Hematopoietic multipotent progenitor cell treated with erythropoietin and hydrocortisone succinate and interleukin-3 and kit ligand, for 8 days (in vitro differentiated cells): ENCODE measurements at places on chromosomes 4 and X.

DNA sequence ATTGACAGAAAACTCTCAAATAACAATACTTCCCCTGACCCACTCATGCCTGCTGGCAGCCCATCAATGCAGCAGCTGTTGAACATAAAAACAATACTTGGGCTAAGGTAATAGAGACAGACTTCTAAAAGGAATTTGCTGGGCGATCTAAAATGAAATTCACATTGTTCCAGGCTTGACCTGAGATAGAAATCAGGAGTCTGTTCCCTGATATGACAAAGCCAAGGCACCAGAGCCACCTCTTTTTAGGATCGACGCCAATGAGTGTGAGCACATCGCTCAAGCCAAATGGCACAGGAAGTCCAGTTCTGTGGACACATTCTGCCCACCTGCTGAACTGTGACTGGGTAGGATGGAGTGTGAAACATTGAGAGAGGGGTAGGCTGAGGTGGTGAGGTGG, 4.9 kb downstream of the SEPTIN11 start:
- DNase-seq, result no peak

DNA sequence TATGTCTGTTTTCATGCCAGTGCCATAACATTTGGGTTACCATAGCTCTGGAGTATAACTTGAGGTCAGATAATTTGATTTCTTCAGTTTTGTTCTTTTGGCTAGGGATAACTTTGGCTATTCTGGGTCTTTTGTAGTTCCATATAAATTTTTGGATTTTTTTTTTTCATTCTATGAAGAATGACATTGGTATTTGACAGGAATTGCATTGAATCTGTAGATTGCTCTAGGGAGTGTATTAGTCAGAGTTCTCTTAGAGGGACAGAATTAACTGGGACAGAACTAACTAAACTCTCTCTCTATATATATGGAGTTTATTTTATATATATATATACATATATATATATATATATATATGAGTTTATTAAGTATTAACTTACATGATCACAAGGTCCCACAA, 32.2 kb upstream of the SLIT2 start:
- no peak for DNase-seq

DNA sequence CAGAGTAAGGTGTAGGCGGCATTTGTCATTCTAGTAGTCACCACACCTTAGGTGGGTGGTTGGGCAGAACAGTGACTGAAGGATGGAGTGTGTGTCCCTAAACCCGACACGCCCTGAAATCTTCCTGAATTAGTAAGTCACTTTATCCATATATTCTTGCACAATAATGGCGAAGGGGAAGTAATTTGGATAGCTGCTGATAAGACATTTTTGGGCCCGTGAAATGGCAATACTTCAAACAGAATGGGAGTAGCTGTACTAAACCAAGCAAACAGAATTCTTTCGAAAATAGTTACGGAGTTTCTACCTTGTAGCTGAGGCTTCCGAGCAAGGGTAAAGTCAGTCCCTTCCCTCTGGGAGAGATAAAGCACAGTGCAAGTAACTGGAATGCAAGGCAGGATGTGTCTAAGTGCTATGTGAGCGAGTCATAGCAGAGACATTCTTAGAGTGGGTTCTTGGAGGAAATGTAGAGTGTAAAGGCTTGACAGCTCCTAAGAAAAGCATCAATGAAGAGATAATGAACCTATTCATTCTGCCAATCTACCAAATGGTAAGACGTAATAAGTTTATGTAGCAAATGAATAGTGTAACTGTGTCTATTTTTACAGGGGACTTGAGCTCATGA, 72.8 kb downstream of the CLCN5 start:
- DNase-seq, result no peak

GRCh38 chrX:108001218-108001814, 19.1 kb upstream of the TEX13B start:
- peak; percentile 34 for DNase-seq

- no peak for DNase-seq
Observed at GRCh38 chr4:95643627-95644026, 94.9 kb upstream of the UNC5C start.

GRCh38 chr4:5863461-5864113, 29.3 kb downstream of the CRMP1 start:
- peak; percentile 28 for DNase-seq

DNA sequence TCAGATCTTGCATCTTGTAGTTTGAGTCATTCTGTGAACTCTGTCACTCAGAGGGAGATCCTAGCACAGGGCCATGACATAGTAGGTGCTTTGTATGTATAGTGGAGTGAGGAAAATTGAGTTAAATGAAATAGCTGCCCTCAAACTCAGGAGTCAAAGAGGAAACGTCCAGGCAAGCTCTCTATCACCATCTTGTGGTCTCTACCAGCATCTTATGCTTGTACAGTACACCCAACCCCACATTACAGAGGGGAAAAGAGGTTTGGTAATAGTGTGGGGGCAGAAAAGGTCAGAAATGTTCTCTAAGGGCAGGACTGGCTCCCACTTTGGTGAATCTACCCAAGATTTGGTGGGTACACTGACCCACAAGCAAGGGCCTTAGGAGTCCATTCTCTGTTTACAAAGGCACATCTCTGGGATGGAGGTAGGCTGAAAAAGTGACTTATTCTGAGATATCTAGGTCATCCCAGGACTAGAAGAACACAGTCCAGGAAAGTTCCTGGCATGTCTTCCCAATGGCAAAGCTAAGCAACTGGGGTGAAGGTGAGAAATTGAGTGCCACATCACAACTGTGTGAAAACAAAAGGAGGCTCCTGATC, 131.8 kb downstream of the OR13H1 start:
- peak; percentile 20 for DNase-seq

- no peak for DNase-seq
Observed at GRCh38 chrX:126824338-126825007, 4.9 kb downstream of the PRR32 start.

- peak; percentile 51 for DNase-seq
Observed at GRCh38 chr4:1410491-1411325, 4.5 kb upstream of the NKX1-1 start.

- no peak for DNase-seq
Observed at GRCh38 chr4:53476232-53477037, 99.0 kb downstream of the FIP1L1 start.

DNA sequence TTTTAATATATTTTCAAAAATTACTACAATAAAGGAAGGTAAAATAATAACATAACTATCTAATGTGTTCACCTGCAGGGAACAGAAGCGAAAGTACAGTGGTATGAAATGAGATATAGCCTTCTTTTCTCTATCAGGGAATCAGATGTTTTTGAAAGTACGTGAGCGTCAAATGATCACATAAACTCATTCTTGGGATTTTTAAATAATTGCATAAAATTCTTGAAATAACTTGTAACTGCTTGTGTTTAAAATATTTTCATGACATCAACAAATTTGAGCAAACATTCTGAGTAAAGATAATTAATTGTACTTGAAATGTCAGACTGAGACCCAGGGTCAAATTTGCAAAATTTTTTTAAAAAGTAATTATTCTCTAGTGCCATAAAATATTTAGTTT, 193.5 kb upstream of the NEIL3 start:
- DNase-seq, result no peak

GRCh38 chr4:186428481-186428880, 126.9 kb downstream of the MTNR1A start:
- DNase-seq, result no peak

DNA sequence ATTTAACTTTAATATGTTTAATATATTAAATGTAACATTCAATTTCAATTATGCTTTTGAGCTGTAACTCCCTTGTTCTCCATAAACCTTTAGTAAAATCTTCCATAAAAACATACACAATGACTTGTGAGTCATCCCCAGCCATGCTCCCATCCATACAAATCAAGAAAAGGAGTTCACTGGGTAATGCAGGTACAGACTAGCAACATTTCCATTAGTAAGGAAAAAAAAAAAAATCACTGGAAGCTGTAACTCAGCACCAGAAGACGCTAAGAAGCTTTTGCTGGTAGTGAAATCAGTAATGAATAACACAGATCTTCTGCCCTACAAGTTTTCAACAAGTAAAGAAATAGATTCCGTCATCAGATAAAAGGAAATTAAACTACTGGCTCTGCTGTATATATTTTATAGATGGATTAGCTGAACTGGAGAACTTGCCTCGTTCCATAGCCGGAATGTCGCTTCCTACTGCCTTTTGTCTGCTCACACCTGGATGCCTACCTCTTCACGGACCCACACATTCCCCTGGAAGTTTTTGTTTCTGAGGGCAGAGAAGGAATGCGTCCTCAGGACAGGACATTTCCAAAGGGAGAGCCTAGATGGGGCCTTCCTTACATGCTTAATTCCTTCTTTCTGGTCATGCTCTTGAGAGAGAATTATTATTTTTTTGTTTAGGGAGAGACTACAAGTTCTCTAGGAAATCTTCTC, 298.4 kb upstream of the ANKRD50 start:
- DNase-seq, result no peak

DNA sequence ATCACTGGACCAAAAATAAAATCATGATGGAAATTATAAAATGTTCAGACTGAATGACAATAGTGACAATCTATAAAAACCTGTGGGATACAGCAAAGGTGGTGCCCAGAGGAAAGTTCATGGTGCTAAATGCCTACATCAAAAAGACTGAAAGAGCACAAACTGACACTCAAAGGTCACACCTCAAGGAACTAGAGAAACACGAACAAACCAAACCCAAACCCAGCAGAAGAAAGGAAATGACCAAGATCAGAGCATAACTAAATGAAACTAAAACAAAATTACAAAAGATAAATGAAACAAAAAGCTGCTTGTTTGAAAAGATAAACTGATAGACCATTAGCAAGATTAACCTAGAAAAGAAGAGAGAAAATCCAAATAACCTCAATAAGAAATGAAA, 78.7 kb downstream of the ANAPC10 start:
- no peak for DNase-seq

GRCh38 chr4:100926039-100926717, 408.4 kb upstream of the EMCN start:
- DNase-seq, result no peak

GRCh38 chrX:48470833-48471118, 716 bp upstream of the SLC38A5 start:
- no peak for DNase-seq

GRCh38 chrX:150863191-150863590, 35.3 kb downstream of the CD99L2 start:
- no peak for DNase-seq

DNA sequence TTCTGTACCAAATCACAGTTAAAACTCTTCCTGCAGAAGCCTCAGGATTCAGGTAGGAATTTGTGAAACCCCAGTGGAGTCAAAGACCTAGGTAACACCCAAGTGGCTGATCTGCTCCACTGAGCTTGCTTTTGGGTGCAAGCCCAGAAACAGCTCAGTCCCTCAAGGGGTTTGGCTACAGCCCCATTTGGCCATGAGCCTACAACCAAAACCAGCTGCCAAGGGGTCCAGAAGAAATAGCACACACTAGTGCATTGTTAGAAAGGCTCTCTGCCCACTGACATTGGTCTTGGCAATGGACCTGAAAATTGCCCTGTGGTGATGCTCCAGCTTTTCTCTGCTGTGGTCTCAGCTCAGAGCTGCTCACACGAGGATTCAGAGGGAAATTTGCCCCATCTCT, 577.4 kb upstream of the INTU start:
- no peak for DNase-seq

DNA sequence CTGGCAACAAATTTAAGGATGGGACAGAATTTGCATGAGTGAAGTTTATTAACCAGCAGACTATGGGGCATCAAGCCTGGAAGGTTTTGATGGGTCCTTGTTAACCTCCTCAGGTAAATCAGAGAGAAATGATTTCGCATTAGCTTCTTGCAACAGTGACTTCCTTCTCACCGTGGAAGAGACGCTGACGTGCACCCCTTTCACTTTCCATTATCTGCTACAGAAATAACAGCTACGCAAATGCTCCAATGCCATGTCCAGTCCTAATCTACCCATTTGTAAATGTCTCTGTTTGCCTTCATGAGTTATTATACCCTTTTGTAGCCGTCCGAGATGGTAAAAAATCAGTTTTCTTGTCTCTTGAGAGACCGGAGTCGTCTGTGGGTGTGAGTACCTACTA, 100.3 kb downstream of the SLC34A2 start:
- DNase-seq, result no peak

DNA sequence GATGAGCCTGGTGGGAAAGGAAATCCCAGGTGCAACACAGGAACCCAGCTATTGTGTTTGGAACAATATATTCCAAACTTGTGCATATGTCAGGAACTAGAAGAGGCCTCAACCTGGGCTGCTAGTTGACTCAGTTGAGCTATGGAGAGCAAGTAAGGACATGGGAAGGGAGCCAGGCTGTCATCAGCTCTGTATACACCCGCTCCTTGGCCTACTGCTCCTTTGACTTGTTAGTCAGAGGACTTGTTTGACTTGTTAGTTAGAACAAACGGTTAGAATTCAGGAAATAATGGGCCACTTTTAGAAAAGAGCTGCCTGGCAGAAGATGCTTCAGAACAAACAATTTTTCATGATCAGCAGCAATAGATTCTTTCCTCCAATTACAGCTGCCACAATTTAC, 76.4 kb downstream of the CBLL2 start:
- no peak for DNase-seq

- DNase-seq, result no peak
Observed at GRCh38 chr4:148141501-148141900, 300.7 kb downstream of the NR3C2 start.

DNA sequence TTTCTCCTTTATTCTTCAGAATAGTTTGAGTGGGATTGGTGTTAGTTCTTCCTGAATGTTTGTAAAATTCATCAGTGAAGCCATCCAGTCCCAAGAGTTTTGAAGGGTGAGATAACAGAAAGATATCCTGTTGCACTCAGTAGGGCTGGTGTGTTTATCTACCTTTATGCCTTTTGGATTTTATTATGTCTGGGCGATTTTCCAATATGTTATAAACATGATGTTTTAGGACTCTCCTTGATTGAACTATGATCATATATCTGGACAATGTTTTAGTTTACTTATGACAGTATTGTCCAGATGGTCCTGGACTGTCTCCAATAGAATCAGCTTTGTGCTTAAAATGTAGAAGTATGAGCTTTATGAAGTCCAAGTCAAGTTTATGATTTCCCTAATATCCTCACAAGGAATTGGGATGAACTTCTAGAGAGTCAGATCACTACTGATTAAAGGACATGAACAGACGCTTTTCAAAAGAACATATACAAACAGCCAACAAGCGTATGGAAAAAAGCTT, 77.6 kb upstream of the ITM2A start:
- no peak for DNase-seq

DNA sequence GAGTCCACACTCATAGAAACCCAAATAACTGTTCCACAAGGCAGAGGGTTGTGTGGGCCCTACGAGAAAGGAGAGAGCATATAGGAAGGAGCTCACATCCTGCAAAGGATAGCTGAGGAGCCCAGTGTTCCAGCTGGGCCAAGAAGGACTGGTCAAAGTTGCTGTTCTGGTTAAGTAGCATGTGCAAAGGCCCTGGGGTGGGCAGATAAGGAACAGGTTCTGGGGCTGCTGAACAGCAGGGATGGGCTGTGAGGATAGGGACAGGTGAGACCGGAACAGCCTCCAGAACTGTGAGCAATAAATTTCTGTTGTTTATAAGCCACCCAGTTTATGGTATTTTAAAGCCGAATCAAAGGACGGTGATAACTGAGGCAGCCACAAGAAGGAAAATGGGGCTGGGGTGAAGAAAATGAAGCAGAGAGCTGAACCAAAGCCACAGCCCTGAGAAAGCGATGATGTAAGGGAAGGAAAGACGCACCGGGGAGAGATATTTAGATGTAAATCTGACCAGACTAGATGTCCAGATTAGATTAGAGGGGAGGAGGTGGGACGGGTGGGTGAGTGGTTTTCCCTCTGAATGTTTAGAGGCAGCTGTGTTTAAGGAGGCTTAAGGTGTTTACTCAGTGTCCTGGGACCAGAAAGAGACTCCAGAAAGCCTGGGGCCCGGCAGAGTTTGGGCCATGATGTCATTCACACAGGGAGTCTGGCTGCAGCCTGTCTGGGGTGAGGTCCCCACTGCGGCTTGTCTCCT, 180.8 kb upstream of the BCOR start:
- DNase-seq, result no peak
